ENCODE measurements at places on chromosomes 2 and 18.

- no peak for DNase-seq
Observed at GRCh38 chr18:63192885-63193349, 126.7 kb downstream of the BCL2 start.

DNA sequence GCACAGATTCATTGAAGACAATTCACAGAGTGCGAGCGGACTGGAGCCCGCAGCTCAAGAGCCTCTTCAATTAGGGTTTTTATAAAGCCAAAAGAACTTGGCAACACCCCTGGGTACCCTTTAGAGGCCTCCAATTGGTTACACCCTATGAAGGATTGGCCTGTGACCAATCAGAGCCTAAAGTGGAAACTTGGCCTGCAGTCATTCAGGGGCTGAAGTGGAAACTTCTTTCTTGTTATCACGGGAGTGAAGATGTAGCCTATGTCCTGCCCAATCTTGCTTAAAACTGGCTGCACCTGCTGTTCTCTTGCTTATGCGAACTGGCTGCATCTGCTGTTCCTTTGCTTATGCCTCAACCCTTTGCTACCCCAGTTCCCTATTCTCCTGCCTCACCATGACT is 1.8 kb upstream of the HJURP start:
- DNase-seq: no peak

DNA sequence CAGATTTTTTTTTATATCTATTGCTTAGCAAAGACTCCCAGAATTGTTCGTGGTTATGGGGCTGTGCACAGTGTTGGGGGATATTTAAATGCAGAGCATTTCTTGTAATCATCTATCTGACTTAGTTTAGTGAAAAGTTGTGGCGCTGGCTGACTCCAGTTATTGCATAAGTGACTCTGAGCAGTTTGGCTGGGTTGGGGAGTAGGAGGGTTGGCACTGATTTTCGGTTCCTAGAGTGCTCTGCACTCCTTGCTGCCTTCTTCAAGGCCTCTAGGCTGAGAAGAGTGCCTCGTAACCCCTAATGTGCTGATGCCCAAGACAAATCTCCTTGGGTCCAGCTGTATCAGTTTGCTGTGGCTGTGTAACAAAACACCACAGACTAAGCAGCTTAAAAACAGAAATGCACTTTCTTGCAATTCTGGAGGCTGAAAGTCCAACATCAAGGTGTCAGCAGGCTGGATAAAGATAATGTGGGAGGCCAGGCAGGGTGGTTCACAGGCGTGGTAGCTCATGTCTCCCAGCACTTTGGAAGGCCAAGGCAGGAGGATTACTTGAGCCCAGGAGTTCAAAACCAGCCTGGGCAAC is 6.5 kb upstream of the IMPA2 start:
- DNase-seq: no peak

- DNase-seq: no peak
Observed at GRCh38 chr2:25445464-25445863, 103.7 kb upstream of the DNMT3A start.

DNA sequence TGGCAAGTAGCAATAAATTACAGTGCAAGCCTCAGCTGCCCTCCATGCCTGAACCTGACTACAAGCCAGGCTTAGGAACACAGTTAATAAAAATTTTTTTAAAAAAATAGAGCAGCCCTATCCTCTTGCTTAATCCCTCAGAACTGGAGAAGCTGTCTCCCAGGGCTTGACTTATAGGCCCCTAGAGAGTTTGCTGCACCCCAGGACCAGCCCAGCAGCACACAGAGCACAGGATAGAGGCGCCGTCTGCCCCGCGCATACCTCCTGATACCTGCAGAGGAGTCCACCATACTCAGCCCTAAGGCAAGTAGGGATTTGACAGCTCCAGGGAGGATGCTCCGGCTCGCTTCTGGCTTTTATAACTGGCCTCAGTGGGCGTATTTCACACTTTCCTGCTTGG is 548.6 kb upstream of the RAB6C start:
- no peak for DNase-seq

- no peak for DNase-seq
Observed at GRCh38 chr2:150853263-150853662, 365.8 kb upstream of the RND3 start.

DNA sequence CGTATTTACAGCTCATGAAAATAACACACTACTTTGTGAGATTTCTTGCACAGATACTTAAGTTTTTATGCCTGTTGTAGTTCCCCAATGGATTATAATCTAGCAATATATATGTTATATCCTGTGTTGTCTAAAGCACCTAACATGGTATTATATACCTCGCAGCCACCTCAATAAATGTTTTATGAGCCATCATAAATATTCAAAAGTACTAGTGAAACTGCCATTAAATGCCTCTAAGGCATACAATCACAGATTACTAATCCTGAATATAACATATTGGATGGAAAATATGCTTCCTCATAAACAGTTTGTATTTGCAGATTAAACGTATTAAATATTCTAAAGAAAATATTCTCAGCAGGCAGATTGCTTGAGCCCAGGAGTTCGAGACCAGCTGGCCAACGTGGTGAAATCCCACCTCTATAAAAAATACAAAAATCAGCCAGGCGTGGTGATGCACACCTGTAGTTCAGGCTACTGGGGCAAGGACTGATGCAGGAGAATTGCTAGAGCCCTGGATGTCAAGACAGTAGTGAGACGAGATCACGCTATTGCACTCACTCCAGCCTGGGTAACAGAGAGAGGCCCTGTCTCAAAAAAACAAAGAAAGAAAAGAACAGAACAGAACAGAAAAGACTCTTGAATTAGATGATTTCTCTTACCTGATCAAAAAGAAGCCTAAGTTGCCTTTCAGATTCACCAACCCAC is 64.1 kb downstream of the ATAD2B start:
- no peak for DNase-seq

GRCh38 chr2:227198866-227199265 is 34.4 kb downstream of the COL4A3 start:
- no peak for DNase-seq

DNA sequence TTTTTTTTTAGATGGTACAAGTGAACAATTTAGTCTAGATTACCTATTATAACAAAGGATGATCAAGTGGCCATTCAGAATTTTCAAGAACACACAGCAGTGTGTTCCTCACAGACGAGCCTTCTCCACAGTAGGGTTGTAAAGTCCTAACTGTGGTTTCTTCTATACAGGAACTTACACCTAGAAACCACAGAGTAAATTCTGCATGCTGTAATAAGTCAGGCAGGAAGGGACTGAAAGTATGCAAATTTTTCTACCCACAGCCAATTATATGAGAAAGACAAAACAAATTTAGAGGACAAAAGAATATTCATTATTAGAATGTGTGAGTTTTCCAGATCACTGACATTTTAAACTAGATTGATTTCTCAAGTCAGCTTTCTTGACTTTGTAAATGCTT is 99.5 kb downstream of the RBMS1 start:
- no peak for DNase-seq

- no peak for DNase-seq
Observed at GRCh38 chr2:1476617-1477195, 63.4 kb downstream of the TPO start.

DNA sequence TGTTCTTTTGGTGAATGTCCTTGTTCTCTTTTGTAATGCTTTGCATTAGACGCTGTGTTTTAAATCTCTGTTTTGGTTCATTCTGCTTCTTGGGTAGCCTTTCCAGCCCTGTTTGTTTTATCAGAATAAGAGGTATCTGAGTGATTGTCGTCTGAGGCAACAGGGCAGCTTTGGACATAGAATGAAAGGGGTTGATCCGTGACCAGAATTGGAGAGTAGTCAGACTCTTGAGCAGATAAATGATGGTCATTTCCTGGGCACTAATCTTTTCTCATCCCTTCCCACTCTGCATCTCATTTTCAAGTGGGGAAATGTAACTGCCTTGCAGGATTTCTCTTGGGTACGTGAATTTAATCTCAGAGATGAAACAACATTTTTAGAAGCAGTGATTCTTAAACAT is 61.4 kb downstream of the TAF4B start:
- DNase-seq: no peak

GRCh38 chr18:48133671-48134251 is 203.3 kb upstream of the SMAD2 start:
- no peak for DNase-seq

DNA sequence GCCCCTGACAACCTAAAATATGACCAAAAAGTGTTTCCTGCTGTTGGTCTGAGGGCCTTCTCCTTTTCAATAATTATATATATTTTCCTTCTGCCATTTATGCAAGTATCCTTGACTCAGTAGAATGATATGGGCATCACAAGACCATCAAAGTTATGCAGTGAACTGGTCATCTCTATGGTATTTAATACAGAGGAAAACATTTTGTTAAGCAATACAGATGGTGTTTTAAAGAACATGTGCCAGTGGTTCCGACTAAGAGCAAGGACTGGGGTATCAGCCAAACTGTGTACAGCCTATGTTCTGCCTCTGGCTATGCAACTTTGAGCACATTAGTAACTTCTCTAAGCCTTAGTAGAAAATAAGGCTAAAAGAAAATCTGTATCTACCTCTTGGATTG is 179.0 kb downstream of the TRABD2A start:
- no peak for DNase-seq

GRCh38 chr2:215787565-215788178 is 225.7 kb downstream of the MREG start:
- DNase-seq: no peak

DNA sequence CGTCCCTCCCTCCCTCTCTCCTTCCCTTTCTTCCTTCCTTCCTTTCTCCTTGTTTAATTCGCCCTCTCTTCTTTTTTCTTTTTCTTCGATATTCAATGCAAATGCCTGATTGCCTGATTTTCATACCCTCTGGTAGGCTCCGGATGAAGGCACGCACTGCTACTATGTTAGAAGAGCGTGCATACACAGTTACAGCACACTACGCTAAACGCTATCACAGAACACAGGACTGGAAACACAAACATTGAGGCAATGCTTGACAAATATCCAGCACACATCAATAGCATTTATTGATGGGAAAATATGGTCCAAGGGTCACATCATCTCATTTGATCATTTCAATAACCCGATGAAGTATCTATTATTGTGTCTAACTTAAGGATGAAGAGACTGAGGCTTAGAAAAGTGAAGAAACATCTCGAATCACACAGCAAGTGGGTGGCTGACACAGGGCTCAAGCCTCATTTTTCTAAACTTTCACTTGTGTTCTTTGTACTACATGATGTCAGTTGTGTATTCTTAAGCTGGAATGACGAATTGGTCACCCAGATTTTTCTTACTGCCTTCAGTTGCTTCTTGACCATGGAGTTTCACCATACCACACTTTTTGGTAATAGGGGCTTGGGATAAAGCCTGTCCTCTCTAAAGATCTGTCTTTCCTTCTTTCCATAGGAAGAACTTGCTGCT is 101.8 kb downstream of the TRIB2 start:
- DNase-seq: no peak

DNA sequence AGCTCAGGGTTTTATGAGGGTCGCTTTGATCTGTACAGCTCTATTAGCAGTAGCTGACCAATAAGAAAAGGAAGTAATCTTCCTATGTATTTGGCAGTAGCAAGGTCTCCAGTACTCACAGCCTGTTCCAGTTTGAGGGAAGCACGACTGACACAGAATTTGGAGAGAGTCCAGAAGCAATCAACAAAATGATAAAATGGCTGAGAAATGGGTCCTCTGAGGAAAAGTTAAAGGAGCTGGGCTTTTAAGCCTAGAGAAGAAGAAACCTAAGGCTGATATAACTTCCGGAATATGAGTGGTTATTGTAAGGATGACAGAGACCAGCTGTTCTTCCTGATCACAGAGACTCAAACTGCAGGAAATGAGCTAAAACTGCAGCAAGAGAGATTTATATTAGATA is 382.8 kb downstream of the GPD2 start:
- DNase-seq: no peak

- peak; percentile 79 for DNase-seq
Observed at GRCh38 chr18:56696966-56697365, 45.8 kb downstream of the WDR7 start.

DNA sequence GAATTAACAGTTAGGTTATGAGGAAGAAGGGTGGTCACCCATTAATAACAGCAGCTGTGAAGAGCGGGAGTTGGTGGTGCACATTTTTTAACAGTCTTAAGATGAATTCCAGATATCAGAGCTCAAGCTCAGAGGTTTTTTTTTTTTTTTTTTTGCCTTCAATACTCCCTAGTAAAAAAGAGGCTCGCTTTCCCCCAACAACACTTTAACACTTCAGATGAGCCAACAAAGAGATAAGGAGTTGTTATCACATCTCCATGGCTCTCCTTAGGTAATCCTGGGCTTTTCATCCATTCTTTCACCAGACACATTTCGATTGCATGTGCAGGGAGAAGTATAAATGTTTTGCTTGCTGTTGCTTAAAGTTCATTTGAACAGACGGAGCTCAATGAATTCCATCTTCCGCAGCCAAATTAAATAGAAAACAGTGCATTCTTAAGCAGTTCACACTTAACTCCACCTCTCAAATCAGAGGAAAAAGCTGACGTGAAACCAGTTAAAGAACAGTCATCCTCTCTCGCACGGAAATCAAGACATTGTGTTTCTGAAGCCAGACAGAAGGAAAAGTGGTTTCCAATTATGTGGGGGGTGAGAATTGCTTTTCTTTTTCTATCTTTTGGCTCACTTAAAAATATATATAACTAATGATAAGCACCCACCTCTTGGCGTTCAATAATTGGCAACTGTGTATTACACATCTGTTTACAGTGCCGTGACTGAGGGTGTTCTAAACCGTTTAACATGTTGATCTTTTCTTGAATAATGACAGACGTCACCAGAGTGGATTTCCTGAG is 118.2 kb downstream of the ZNF521 start:
- no peak for DNase-seq

GRCh38 chr2:60215386-60215901 is 338.0 kb downstream of the BCL11A start:
- DNase-seq: no peak

DNA sequence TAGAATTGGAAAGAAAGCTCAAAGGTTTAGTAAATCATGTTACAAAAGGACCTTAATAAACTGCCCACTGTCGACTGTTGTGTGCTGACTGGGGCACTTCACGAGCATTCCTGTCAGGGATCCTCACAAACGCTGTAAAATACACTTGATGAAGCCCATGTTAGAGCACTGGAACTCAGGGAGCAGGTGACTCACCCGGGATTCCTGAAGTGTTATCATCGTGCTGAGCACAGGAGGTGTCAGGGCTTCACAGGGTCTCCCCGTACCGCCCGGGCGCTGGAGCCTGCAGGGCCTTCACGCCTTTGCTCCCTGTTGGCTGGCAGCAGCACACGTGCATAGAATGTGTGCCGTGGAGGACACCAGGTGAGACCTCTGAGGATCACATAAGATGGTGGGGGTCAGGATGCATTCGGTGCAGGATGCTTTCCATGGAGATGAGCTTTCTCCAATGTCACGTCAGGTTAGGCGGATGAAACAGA is 187.3 kb downstream of the SNTG2 start:
- no peak for DNase-seq

- DNase-seq: no peak
Observed at GRCh38 chr18:36034299-36034895, 33.0 kb downstream of the RPRD1A start.

DNA sequence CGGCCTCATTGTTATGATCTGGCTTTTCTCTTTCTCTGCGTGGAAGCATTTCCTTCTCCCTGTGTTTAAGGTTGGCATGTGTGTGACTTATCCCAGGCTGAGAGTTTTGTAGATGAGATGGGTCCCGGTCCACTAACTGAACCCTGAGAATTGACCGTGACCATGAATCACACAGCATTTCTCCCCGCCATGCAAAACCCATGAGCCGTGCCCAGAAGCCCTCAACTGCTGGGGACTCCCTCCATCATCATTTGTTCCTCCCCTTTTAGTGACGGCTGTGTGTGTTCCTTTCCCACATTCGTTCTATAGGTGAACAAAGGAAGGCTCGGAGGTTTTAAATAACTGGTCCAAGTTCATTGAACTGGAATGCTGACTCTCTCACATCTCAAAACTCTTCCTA is 30.1 kb upstream of the TXNDC2 start:
- DNase-seq: no peak

All from T-helper 2 cell (primary cell).